ENCODE measurements at places on chromosomes 1 and 21.

- DNase-seq = no peak
Measured at GRCh38 chr1:98280049-98280448, 359.2 kb upstream of the DPYD start.

GRCh38 chr1:226919587-226919986, 20.5 kb upstream of the COQ8A start:
- no peak for DNase-seq

DNA sequence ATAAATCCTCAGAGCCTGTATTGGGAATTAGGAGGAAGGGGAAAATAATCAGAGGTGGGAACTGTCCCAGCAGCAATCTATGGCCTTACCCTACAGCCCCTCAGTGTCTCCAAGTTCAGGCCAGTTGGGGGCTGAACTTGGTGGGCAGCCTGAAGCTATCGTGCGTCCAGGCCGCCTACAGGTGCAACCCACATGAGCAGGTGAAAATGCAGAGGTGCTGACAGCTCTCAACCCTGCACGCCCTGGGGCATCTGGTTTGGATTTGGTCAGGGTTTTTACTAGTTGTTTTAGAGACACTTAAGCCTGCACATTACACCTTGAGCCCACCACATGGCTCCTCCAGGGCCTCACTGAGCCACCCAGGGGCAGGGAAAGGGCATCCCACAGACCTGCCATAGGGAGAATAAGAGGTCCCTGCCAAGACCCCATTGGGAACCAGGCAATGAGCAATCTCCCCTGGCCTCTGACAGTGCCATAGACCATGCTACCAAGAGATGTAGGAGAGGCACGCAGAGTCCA, 209.5 kb downstream of the FOXD2 start:
- DNase-seq = no peak

- DNase-seq = no peak
Measured at GRCh38 chr1:78092643-78093042, 46.9 kb downstream of the GIPC2 start.

DNA sequence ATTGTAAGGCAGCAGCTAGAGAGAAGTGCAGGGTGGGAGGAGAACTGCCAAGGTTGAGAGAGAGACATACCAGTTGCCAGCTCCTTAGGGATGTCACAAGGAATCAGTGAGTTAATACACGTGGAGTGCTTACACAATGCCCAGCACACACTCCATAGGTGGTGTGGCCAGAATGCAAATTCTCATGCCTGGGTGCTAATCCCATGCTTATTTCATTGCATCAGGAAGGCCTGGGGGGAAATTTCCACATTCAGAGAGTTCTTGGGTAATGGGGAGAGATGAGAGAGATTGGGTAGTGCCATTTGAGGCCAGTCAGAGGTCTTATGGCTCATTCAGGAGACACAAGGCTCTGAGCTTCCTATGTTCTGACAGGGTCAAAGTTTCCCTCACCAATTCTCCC, 38.7 kb downstream of the GJA5 start:
- no peak for DNase-seq

DNA sequence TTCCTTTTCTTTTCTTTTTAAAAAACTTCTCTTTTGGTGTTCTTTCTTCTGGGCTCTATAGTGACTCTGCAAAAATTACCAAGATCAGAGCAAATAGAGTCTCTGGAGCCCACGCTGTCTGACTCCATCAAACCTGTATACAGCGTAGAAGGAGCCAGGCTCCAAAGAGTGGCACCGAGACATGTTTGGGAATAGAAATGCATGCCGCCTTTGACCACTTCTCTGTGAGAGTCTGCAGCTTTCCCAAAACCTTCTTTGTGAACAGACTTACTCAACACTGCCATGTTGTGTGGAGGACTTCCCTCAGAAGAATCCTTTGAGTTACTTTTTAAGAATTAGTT, 55.3 kb downstream of the GORAB start:
- no peak for DNase-seq

DNA sequence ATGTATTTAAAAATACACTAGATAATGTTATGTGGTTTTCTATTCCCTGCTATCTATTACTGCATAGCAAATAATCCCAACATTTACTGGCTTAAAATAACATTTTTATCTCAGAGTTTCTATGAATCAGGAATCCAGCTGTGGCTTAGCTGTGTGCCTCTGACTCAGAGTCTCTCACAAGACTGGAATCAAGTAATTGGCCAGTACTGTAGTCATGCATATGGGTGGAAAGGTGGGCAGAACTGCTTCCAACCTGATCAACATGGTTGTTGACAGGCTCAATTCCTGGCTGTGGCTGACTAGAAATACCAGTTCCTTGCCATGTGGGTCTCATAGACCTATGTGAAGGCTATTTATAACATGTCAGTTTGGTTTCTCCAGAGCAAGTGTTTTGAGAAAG, 131.8 kb downstream of the PDE4B start:
- peak; percentile 61 for DNase-seq

DNA sequence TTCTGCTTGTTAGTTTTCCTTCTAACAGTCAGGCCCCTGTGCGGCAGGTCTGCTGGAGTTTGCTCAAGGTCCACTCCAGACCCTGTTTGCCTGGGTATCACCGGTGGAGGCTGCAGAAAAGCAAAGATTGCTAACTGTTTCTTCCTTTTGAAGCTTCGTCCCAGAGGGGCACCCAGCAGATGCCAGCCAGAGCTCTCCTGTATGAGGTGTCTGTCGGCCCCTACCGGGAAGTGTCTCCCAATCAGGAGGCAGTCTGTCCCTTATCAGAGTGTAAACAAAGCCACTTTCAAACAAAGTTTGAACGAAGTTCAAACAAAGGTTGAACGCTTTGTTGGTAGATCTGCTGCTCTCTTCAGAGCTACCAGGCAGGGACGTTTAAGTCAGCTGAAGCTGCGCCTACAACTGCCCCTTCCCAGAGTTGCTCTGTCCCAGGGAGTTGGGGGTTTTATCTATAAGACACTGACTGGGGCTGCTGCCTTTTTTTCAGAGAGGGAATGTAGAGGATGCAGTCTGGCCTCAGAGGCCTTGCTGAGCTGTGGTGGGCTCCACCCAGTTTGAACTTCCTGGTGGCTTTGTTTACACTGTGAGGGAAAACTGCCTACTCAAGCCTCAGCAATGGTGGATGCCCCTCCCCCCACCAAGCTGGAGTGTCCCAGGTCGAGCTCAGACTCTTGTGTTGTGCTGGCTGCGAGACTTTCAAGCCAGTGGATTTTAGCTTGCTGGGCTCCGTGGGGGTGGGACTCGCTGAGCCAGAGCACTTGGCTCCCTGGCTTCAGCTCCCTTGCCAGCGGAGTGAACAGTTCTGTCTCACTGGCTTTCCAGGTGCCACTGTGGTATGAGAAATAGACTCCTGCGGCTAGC, 401.8 kb downstream of the SRGAP2C start:
- no peak for DNase-seq

- no peak for DNase-seq
Measured at GRCh38 chr1:116330342-116330652, 42.7 kb upstream of the ATP1A1 start.

DNA sequence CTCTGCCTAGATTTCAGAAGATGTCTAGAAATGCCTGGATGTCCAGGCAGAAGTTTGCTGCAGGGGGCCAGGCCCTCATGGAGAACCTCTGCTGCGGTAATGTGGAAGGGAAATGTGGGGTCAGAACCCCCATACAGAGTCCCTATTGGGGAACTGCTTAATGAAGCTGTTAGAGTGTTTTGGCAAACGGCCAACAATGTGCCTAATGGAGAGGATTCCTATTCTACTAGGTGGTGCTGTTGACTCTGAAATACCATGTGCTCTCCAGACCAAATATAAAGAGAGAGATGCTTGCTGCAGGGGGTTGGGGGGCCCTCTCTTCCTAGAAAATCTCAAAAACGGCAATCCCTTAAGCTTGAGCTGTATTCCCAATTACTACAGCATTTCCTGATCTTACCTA, 57.1 kb upstream of the DR1 start:
- DNase-seq = no peak

GRCh38 chr1:114102136-114102535, 51.5 kb downstream of the SYT6 start:
- no peak for DNase-seq

DNA sequence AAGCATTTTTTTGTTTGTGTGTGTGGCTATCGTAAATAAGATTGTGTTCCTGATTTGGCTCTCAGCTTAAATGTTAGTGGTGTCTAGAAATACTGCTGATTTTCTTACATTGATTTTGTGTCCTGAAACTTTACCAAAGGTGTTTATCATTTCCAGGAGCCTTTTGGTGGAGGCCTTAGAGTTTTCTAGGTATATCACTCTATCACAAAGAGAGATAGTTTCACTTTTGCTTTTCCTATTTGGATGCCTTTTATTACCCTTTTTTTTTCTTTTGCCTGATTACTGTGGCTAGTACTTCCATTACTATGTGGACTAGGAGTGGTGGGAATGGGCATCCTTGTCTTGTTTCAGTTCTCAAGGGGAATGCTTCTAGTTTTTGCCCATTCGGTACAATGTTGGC, 109.6 kb downstream of the S1PR1 start:
- no peak for DNase-seq

DNA sequence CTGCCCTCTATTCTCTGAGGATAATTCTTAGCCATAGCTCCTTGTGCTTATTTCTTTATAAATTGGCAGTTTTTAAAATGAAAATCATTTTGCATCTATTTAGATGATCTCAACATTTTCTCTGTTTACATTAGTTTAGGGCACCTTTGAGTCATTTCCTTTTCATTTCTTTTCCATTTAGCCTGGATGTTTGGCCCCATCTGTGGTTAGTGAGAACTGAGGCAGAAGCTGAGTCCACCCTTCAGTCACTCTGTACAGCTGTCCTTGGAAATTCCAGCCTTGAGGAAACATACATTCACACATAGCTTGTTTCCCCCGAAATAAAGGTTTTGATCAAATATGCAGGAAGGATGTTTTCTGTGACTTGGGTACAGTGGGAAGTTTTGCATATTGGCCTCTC, 123.7 kb downstream of the NTNG1 start:
- DNase-seq = no peak

DNA sequence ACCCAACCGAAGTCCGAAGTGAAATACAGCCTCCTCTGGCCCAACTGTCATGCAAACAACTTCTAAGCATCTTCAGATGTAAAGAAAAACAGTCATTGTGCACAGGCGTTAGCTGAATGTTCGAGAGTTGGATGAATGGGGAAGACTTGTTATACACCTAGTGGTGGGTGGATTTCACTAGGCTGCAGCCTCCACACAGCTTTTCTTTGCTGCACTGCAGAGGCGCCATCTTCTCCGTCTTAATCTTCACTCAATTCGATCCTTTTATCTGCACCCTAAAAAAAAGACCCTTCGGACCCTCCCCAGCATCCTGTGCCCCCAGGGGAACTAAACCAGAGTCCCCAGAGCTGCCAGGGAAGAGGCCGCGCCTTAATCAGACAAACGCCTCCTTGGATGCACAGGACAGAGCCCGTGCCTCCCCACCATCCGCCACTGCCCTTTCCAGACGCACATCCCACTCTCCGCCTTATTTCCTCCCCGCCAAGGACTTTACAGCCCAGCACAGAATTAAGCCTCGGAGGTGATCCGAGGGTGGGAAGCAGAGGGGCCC, 1.4 kb downstream of the APP start:
- no peak for DNase-seq

DNA sequence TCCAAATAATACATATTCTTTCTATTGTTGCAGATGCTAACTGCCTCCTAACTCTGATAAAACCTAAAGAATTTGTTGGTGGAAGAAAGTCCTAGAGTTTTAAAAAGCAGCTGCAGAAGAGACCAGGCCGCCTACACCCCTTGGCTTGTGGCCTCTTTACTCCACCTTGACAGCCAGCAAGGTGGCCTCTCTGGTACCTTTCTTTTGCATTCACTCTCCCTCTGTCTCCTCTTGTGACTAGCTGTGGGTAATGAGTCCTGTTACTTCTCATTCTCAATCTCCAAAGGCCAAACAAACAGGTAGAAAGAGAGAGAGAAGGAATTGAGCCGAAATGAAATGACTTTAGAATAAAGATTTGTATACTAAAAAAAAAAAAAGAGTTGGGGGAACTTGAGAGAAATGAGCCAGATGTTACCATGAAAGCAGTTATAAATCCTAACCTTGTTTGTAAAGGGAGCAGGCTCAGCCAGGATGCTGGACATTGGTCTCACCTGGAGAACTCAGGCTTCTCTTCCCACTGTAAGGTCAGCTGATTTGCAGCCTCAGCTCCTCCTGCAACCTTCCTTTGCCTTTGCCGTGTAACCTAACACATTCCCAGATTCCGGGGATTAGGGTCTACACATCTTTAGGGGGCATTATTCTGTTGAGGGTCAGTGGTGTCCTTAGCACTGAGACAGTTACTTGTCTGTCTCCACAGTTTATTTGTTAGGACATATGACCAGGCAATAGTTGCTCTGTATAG, 164.1 kb upstream of the IRF2BP2 start:
- DNase-seq = no peak

DNA sequence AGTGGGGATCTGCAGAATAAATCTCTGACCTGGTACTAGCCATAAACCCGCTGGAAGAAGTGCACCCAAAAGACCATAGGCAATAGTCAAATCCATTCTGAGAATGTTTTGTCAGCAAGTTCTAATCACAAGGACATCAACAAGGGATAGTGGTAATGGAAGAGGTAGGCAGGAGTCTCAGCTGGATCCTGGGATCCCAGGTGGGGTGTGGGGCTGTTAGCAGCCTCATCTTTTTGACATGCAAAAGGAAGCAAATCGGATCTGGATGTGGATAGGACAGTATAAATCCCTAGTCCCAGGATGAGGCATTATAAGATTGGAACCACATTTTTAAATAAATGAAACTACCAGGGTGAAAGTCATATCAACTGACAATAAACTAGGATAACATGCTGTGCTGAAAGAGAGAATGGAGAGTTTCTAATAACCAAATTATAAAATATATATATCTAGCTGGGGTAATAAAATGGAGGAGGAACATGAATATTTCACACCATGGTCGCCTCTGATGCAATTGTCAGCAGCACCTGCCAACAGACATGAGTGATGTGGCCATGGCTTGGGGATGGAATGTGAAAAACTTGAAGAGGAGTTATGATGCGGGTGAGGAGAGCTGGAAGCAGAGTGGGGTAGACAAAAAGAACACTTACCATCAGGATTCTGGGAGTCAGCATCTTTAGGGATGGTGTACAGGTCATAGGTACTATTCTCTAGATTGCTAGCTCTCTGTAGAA, 23.7 kb upstream of the PEX19 start:
- DNase-seq = no peak

DNA sequence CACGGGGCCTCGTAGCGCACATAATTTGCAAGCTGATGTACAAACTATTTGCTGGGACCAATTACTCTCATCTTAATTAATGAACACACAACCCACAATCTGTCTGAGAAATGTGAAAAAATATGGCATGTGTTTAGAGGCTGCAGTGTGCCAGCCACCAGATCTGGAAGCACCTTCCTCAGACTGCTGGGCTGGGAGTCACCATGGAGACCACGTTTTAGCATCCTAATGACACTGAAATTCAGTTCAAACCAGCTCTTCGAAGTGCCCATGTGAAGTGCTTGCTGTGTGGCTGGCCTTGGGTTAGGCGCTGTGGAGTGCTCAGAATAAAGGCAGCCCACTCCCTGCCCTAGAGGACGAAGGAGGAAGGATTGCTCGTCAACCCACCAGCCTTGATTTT, 482.4 kb downstream of the OMA1 start:
- no peak for DNase-seq

GRCh38 chr1:244952280-244952933, 88.1 kb upstream of the HNRNPU start:
- no peak for DNase-seq

All from AG04450 (cell line).